ENCODE measurements at places on chromosomes 12 and 14.
A peak's percentile ranks its signal among the peaks of the same experiment; 100 is the strongest.

GRCh38 chr12:1201886-1202285, 210.9 kb downstream of the ERC1 start:
- DNase-seq: no peak

DNA sequence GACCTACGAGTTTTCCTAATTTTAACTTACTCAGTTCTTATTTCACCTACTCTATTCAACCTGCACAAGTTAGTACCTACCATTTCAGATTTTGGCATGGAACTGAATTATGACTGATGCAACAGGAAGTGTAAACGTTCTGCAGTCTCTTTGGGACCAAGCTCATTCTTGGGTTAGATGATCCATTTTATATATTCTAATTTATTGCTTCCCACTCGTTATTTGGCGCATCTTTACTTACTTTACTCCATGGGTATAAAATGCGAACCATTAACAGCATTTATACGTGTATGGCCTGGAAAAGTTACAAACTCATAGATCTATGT, 1.0 kb upstream of the EML1 start:
- DNase-seq: no peak

DNA sequence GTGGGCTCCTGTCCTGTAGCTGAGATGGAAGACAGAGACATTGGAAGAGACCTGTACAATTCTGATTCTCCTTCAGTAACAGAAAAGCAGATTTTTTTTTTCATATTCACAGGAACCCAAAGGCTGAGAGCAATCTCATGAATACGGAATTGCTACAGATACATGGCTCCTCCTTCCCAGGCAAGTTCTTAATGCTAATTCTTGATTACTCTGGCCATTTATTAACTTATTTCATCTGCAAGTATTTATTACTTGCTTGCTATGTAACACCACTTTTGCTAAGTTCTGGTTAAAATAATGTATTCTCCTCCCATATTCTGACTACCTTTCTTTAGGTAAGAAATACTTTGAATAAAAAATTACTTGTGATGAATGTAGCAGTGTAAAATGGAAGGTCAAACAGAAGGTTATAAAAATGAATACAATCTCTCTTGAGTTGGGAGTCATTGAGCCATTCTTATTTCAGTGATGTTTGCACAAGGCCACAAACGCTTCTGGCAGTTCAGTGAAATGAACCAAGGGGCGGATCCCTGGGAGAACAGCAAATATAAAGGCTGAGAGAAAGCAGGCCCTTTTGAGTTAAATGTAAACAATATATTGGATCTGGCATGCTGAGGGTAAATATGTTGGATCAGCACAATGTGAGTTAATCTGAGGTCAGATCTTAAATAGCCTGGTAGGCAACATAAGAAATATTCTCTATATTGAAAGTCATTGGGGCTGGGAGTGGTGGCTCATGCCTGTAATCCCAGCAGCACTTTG, 37.6 kb downstream of the MUCL1 start:
- DNase-seq: peak; percentile 73

- no peak for DNase-seq
Observed at GRCh38 chr12:109764776-109765445, 51.3 kb downstream of the FAM222A start.

DNA sequence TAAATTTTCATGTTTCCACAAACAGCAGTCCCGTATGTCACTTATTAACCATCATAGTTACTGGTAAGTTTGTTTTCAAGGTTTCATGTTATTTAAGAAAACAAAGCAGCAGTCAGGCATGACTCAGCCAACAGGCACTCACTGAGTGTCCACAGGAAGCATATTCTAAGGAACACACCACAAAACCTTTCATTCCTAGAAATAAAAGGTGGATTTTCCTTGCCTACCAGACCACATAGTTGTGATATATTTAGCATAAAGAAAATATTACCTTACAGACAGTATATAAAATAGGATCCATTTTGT, 143.3 kb upstream of the AVPR1A start:
- DNase-seq: no peak

GRCh38 chr12:11958221-11959091, 112.3 kb upstream of the BCL2L14 start:
- DNase-seq: no peak

DNA sequence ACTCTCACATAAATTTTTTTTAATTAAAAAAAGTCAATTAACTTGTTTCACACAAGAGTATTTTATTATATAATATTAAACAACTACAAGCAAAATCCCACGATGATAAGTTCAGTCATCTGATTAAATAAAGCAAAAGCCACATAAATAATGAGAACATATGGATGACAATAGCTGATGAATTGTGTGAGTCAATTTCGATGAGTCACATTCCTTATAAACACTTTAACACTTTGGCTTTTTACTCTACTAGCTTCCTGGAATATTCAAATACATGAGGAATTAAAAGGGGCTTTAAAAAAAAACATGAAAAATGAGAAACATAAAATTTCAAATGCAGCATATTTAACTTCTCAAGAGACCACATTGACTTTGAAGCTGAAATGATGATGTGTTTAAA, 95.3 kb downstream of the BCAT1 start:
- no peak for DNase-seq

DNA sequence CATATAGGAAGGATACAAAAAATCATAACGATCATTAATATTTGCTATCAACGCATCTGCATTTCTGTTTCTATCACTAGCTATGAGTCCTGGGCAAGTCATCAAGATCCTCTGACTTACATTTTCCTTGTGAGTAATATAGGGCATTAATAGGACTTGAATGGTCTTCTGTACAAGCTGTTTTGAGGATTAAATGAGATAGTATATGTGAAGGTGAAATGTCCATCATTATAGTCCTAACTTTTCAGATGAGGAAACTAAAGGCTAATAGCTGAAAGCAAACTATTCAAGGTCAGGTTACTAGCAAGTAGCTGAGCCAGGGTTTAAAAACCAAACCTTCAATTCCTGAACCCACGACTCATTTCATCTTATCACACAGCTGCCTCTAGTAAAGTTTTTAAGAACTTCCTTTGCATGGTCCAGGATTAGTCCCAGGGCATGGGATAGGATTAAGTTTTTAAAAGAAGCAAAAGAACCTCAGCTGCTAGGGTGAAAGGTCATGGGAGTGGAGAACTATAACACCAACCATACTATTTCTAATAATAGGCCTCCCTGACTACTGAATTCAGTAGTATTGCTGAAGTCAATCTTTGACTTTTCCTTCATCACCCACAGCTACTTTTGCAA, 101.4 kb upstream of the ADAMTS20 start:
- DNase-seq: no peak

DNA sequence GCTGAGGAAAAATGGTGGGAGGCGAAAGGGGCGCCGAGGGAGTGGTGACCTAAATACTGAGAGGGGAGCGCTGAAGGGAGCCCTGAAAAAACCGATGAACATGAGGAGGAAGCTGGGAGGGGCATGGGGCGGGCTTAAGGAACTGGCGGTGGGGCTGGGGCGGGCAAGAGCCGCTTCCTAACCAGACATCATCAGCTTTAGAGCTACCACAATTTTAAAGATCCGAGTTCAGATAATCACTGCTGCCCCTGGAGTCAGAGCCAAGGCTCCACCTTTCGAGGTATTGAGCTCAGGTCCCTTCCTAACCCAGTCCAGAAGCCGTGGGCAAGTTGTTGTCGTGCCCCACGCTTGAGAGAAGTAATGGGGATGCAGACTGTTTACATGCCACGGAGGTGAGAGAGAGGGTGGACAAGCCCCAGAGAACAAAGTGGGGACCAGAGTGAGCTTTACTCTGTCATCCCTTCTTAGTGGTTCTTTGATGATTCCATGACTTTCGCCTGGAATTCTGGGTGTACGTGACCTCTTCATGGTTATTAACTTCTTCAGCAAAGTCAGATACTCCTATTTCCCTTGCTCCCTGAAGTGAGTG, 393 bp downstream of the ORMDL2 start:
- DNase-seq: no peak

DNA sequence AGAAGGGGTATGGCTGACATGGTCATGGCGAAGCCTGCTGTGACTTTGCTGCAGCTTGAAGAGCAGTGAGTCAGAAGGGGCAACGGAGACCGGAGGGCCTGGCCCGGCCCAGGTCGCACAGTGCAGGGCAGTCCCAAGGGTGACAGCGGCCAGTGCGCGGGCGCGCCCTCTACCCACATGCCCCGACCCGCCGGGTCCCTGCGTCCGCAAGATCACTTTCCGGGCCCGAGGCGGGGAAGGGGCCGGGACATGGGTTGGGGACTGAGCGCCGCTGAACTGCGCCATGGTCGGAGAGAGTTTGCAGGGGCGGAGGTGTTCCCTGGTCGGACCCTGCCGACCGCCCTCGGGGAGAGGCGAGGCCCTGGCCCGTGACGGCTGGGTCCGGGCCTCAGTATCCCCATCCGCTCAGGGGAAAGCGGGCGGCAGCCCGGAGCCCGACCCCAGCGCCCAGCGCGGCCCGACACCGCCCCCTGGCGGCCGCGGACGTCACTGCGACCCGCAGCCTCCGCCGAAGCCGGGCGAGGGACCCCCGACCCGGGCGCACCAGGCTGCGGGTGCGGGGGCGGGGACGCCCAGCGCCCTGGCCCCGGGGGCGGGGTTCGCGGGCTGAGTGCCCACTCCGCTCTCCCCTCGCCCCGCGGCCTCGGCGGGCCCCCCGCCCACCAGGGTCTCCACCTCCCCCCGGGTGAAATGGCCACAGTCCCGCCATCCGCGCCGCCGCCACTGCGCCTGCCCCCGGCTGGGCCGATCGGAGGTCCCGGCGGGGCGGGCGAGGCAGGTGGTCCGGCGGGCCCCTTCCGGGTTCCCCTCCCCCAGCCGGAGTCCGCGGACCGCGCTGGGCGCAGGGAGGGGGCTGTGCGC, 7.2 kb upstream of the ANKRD9 start:
- no peak for DNase-seq

DNA sequence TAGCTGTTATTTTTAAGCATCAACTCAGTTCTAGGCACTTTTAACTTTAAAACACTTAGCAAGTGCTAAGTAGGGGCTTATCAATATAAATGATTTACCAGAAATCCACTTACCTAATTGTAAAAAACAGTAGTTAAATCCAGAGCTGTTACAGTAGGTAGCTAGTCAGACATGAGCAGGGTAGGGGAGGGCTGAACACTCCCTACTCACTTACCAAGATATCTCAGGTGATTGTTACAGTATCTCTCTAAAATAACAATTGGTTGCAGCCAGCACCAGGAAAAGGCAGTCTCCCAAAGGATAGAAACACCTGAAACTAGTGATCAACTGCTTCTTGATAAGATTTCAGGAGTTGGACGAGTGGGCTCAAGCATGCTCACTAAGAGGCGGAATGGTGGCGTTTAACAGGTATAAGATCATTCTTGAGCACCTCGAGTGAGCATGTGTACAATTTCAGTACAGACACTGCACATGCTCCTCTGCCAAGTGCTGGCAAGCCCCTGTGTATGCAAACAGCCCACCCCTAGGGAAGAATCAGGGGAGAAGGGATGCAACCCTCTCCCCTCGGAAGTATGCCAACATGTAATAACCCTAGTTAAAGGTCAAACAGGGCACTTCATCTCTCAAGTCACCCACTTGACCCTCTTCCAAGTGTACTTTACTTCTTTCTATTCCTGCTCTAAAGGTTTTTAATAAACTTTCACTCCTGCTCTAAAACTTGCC, 1113.6 kb upstream of the SEL1L start:
- no peak for DNase-seq

DNA sequence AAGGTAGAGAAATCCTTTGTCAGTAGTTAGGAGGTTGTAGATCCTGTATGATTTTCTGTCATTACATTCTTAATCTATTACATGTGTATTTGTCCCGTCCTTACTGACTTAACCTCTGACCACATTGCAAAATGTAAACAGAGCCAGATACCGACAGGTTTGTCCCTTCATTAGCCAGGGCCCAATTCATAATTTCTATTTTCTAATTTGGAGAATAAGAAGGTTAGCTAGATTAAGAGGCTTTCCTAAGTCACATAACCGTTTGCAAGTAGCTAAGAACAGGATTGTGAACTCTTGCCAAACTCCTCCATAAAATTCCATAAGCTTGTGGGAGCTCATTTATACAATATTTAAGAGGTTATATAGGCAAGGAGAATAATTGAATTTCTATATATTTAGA, 352.6 kb downstream of the RAD51B start:
- DNase-seq: no peak

GRCh38 chr12:59716043-59716442, 120.2 kb downstream of the SLC16A7 start:
- DNase-seq: no peak

DNA sequence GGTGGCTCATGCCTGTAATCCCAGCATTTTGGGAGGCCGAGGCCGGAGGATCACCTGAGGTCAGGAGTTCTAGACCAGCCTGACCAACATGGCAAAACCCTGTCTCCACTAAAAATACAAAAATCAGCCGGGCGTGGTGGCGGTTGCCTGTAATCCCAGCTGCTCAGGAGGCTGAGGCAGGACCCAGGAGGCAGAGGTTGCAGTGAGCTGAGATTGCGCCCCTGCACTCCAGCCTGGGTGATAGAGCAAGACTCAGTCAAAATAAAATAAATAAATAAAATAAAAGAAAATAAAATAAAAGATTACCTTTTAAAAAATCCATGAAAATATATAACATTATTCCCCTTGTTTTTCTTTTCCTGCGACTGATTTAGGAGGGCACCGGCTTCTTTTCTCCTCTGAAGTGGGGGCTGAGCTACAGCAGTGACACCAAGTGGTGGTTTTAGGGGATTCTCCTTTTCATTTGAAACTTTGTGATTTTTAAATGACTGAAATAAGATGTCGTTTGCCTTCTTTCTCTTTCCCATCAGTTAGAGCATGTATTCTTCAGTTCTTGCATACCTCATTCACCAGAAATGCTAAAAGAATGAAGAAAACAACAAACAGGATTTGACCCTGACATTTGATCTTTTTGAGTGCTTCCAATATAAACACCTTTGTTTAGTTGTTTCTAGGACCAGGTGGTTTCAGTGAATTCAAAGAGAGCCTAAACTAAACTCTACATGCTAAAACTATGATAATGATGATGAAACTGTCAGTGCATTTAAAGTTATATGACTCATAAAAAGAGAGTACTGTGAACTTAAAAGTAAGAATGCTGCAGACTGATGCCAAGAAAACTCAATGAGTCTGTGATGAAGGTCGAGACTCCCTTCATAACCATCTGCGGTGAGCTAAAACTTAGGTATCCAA, 22.6 kb upstream of the PKP2 start:
- DNase-seq: no peak

- no peak for DNase-seq
Observed at GRCh38 chr14:103802356-103802755, 45.0 kb downstream of the PPP1R13B start.

DNA sequence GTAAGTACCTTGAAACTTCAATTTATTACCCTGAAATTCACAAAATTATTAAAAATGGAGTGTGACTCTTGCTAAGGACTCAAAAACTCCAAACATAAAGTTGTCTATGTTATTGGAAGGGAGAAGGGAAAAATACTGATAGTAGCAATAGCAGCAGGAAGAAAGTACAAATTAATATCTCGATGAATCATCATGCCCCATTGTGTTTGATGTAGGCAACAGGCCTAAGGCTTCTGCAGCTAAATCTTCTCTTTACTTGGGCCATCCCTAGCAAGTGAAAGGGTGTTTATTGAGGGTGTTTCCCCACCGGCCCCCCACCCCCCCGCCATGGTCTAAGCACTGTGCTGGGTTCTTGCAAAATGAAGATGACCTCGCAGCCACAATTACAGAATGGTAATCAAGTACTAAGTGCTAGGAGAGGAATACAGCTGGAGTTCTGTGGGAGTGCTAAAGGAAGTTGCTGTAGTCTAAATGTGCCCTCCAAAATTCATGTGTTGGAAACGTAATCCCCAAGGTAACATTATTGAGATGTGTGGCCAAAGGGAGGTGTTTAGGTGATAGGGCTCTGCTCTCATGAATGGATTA, 76.5 kb downstream of the SNAPC1 start:
- DNase-seq: no peak

Data from NCI-H1436 treated with DMSO at 0.1 percent for 48 hours (cell line).